ENCODE measurements at places on chromosomes 2 and 18.

GRCh38 chr2:39227628-39228412, 15.9 kb downstream of the CDKL4 start:
- DNase-seq: peak; percentile 29

DNA sequence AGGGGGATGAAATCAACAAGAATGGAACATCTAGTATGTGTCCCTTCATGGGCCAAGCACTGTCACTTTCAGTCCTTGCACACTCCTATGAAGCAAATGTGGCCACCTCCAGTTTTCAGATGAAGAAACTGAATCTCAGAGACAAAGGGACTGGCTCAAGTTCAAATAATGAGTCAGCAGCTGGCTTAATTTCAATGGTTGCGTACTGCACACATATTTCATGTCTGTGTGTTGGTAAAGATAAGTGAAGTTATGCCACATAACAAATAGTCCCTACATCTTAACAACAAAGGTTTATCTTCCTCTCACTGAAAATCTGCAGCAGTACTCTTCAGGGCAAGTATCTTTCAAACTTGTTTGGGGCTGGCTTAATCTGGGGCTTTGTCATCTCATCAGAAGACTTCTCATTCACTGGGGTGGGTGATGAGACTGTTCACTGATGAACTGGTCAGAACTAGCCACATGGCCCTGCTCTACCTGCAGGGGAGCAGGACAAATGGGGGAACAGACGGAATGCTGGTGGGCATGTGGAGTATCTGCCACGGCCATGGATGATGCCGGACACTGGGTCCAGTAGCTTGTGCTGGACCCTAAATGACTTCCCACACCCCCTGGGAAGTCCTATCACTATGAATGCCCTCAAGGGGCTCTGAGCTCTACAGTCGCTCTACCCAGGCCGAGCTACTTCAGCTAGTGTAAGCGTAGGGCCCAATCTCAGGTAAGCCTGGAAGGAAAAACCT, 263.2 kb downstream of the CYP26B1 start:
- no peak for DNase-seq

DNA sequence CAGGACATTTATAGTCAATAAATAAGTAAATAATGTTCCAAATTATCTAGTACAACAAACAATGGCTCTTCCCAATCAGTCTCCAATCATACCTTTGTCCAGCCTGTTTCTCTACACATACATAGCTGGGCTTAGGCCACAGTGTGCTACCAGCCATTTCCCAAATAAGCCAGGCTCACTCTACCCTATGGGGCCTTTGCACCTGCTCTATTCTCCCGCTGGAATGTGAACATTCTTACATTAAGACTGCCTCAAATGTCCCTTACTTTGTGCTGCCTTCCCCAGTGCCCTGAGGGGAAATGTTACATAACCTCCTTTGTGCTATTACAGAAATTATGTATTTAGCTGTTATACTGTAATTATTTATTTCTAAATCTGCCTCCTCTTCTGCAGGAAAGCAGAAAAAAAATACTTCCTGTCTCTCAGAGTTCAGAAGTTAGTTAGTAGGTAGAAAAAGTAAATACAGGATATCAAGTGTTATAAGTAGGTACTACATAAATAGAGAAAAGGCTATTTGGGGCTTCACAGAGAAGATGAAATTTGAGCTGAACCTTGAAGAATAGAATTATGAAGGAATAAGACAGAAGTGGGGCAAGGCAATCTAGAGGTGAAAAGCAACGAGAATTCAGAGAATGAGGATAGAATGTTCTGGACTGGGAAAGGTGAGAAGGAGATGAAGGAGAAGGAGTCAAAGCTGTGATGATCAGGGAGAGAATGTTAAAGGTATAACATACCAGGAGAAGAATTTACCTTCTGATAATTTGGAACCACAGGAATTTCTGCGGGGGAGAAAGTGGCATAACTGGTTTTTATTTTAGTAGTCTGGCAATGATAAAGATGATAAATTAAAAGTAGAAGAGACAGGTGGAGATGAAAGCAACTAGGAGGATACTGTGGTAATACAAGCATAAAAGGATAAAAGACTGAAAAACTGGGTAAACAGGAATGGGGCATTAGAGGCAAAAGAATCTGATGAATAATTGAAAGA, 37.0 kb downstream of the ROCK1 start:
- DNase-seq: no peak

GRCh38 chr2:168475636-168476035, 19.6 kb downstream of the CERS6 start:
- DNase-seq: no peak

- DNase-seq: no peak
Observed at GRCh38 chr2:63614448-63614968, 25.7 kb downstream of the MDH1 start.

- no peak for DNase-seq
Observed at GRCh38 chr2:128449226-128450061, 130.8 kb upstream of the HS6ST1 start.

- no peak for DNase-seq
Observed at GRCh38 chr2:1132328-1132969, 181.8 kb downstream of the SNTG2 start.

DNA sequence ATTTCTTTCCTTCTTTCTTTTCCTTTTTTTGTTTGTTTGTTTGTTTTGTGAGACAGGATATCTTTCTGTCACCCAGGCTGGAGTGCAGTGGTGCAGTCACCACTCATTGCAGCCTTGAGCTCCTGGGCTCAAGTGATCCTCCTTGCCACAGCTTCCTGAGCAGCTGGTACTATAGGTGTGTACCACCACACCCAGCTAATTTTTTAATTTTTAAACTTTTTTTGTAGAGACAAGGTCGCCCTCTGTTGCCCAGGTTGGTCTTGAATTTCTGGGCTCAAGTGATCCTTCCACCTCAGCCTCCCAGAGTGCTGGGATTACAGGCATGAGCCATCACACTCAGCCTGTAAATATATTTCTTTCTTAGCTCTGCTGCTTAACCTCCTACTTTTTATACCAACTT, 83.4 kb upstream of the CYP20A1 start:
- no peak for DNase-seq

- DNase-seq: no peak
Observed at GRCh38 chr2:80529466-80530165, 225.1 kb upstream of the LRRTM1 start.

DNA sequence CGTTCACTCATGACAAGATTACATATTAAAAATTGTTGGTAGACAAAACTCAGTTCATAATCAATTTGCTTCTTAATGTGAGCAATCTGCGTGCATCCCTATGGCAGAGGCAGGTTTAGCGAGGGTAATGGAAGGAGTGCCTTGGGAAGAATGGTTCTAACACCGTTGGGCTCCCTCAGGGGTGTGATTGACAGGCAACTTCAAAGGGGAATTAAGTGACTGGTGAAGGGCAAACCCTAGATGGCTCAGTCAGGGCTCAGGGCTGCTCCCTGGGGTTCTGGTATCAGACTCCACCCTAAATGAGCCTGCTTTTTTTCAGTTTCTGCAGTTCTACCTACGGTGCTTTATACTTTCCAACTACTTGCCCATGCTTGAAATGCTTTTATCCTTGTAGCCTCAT, 419.5 kb upstream of the CELF4 start:
- no peak for DNase-seq

DNA sequence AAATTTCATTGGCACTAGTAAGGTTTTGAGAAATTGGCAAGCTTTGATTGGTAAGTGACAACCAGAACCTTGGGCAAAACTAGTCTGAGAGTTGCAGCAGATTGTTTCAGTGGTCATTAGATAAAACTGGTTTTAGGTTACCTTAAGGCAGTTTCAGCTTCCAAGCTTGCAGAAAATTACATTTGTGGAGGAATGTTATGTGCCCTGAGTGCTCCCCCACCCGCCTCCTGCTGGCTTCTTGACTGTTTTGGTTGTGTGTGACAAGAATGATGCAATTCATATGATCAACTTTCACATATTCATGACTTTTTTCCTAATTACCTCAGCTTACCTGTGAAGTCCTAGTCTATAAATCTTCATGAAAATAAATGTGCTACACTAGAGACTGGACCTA, 599.5 kb upstream of the ZNF804A start:
- DNase-seq: no peak

DNA sequence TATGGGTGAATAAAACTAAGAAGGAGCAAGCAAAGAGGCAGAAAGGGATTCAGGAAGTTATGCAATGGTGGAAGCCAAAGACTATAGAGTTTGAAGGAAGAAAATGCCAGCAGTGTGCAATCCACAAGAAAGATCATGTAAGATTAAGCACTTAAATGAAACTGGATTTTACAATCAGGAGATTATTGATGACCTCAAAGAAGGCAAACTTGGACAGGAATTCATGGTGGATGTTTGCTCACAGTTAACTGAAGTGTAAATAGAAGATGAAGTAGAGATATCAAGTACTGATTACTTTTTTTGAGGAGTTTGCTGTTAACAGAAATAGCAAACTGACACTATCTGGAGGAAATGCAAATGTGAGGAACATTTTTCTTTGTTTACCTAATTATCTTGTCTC, 308.9 kb downstream of the RND3 start:
- no peak for DNase-seq

All from AG09319 (cell line).